ENCODE measurements at places on chromosomes 13 and 19.

DNA sequence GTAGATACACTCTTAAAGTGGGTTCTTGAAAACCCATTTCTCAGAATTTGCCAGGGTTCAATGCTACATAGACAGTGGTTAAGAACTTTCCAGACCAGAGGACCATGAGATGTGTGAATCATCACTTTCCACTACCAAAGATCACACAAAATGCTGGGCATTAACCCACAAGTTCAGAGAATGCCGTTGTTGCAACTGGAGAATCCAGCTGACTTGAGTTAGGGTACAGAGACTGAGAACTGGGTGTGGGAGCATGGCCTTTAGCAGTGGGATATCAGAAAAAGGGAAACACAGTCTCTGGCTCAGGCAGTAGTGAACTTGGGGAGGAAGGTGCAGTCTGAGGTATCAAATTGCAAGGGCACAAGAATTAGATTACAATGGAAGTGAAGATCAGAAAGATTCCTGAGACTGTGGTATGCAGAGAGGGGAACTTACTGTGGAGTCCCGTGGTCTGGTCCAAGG, 51.5 kb upstream of the WDFY2 start:
- H3K4me1 ChIP-seq = no peaks in the 10 kb centered on the region
- H3K36me3 ChIP-seq = no peaks in the 10 kb centered on the region
- DNase-seq = no peak
- no peak overlapping the region for H3K27ac ChIP-seq
- H3K27me3 ChIP-seq = no peaks in the 10 kb centered on the region

- no peaks in the 10 kb centered on the region for H3K27me3 ChIP-seq
- DNase-seq = no peak
- H3K4me1 ChIP-seq = no peaks in the 10 kb centered on the region
These were observed 91.5 kb downstream of the TSC22D1 start for GRCh38 chr13:44484562-44485138.

- H3K4me3 ChIP-seq = no peak overlapping the region
- no peaks in the 10 kb centered on the region for H3K36me3 ChIP-seq
- H3K27ac ChIP-seq = no peak overlapping the region
- no peak for DNase-seq
- no peaks in the 10 kb centered on the region for H3K4me1 ChIP-seq
These were observed 48.7 kb upstream of the PCCA start for GRCh38 chr13:100040196-100040595.

- no peak for DNase-seq
- H3K4me1 ChIP-seq = no peaks in the 10 kb centered on the region
- no peaks in the 10 kb centered on the region for H3K36me3 ChIP-seq
- H3K27ac ChIP-seq = no peak overlapping the region
- H3K4me3 ChIP-seq = no peak overlapping the region
These were observed 242.2 kb upstream of the EDNRB start for GRCh38 chr13:78160793-78161192.

GRCh38 chr13:62137629-62138405, 722.2 kb upstream of the PCDH20 start:
- DNase-seq = no peak
- no peaks in the 10 kb centered on the region for H3K4me1 ChIP-seq
- H3K27ac ChIP-seq = no peak overlapping the region
- no peaks in the 10 kb centered on the region for H3K27me3 ChIP-seq
- no peak overlapping the region for H3K4me3 ChIP-seq

DNA sequence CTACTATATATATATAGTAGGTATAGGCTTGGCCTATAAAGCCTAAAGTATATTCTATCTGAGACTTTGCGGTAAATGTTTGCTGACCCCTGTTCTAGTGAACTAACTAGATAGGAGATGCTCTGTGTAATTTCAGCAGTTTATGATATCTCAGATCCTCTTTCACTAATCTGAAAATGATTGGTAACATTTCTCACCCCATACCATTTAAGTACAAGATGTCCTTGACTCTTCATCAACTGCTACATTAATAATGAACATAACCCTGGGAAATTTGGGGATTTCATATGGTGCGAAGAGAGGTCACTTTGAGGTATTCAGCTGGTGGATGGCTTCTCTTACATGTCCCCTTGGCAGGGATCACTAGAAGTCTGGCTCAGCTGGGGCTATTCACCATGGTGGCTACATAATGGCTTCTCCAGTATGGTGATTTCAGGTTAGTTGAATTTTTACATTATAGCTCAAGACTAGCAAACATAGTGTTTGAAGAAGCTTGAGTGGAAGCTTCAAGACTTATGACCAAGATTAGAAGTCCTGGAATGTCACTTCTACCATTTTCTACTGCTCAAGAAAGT, 103.6 kb upstream of the MYCBP2 start:
- H3K27me3 ChIP-seq = no peaks in the 10 kb centered on the region
- DNase-seq = no peak
- H3K4me3 ChIP-seq = no peak overlapping the region
- no peaks in the 10 kb centered on the region for H3K36me3 ChIP-seq

GRCh38 chr19:14107581-14108461, 9.7 kb downstream of the PRKACA start:
- DNase-seq = no peak
- peaks cover 33% of the 10 kb centered on the region for H3K36me3 ChIP-seq
- H3K27me3 ChIP-seq = no peaks in the 10 kb centered on the region
- H3K4me3 ChIP-seq = no peak overlapping the region
- peaks cover 4% of the 10 kb centered on the region for H3K4me1 ChIP-seq
- peak overlapping the region; percentile 19 for H3K27ac ChIP-seq

DNA sequence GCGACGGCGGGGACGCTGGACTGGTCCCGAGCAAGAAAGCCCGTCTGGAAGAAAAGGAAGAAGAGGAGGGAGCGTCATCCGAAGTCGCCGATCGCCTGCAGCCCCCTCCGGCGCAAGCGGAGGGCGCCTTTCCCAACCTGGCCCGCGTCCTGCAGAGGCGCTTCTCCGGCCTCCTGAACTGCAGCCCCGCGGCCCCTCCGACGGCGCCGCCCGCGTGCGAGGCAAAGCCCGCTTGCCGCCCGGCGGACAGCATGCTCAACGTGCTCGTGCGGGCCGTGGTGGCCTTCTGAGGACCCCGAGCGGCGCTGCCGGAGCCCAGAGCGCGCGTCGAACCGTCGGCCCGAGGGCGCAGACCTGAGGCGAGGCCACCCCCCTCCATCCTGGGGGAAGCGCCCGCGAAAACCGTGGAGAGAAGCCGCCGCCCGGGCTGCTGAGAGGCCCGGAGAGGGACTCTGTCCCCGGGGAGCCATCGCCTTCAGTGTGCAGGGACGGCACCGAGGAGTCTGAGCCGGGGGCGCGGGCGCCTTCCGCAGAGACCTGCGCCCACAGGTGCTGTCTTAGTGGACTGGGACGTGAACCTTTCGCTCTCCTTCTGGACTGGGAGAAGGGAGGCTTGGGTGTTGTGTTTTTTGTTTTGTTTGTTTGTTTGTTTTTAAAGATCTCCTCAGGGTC, 3.5 kb downstream of the IER2 start:
- no peaks in the 10 kb centered on the region for H3K36me3 ChIP-seq
- DNase-seq = peak; percentile 44
- H3K4me1 ChIP-seq = peaks cover 8% of the 10 kb centered on the region
- H3K27me3 ChIP-seq = no peaks in the 10 kb centered on the region
- H3K27ac ChIP-seq = peak overlapping the region; percentile 99

- no peak overlapping the region for H3K4me3 ChIP-seq
- DNase-seq = no peak
- H3K4me1 ChIP-seq = no peaks in the 10 kb centered on the region
- H3K27ac ChIP-seq = no peak overlapping the region
- H3K36me3 ChIP-seq = no peaks in the 10 kb centered on the region
- H3K27me3 ChIP-seq = no peaks in the 10 kb centered on the region
These were observed 1.8 kb upstream of the KLK14 start for GRCh38 chr19:51084505-51084904.

- H3K27ac ChIP-seq = peak overlapping the region; percentile 98
- H3K27me3 ChIP-seq = no peaks in the 10 kb centered on the region
- DNase-seq = no peak
- no peaks in the 10 kb centered on the region for H3K36me3 ChIP-seq
These were observed 3.0 kb downstream of the ZC3H4 start for GRCh38 chr19:47110521-47111005.

DNA sequence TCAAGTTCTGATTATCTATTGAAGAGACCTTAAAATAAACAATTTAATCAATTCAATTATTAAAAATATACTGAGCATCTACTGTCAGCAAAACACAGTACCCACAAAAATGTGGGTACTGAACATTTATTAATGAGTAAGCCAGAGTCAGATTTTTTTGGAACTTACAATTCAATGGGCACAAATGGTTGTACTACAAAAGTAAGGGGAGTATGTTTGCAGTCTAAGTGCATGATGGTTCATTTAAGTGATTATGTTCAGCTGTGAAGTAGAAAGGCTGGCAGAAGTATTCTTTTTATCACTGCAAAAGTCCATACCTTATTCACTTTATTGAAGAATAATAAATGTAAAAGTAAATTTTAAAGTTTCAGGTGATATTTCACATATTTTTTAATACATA, 27.6 kb downstream of the FGF14 start:
- no peak overlapping the region for H3K27ac ChIP-seq
- no peaks in the 10 kb centered on the region for H3K27me3 ChIP-seq
- H3K4me3 ChIP-seq = no peak overlapping the region
- DNase-seq = no peak
